ENCODE measurements at places on chromosomes 2 and 18.
A peak's percentile ranks its signal among the peaks of the same experiment; 100 is the strongest.

DNA sequence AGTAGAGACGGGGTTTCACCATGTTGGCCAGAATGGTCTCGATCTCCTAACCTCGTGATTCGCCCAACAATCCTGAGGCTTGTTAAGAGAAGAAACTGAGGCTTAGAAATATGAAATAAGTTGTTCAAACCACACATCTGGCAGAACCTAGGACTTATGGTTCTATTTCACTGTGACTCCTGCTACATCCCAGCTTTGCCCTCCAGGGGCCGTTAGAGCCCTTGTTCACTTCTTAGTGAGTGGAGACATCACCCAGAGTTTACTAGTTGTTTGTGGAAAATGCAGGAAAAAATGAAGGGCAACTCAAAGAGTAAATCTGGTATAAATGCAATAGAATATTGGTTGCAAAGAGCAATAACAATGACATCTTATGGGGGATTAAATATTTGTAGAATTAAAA lies 43.9 kb downstream of the MARCHF4 start:
- no peak for DNase-seq

DNA sequence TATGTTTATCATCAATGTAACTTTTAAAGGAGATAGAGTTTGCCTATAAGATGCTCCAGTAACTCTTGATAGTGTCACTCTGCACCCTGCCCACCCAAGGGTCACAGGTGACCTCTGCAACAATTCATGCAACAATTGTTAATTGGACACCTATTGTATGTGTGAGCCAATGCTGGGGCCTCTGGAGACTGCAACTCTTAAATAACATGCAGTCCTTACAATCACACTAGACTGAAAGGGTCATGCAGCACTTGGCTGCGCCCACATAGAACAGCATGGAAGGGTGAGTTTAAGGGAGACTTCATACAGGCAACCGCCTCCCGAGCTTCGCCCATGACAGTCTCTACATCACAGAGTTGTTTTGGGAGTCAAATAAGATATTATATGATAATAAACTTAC lies 137.1 kb upstream of the TWIST2 start:
- no peak for DNase-seq

GRCh38 chr18:51848702-51849101 lies 491.3 kb upstream of the DCC start:
- no peak for DNase-seq

DNA sequence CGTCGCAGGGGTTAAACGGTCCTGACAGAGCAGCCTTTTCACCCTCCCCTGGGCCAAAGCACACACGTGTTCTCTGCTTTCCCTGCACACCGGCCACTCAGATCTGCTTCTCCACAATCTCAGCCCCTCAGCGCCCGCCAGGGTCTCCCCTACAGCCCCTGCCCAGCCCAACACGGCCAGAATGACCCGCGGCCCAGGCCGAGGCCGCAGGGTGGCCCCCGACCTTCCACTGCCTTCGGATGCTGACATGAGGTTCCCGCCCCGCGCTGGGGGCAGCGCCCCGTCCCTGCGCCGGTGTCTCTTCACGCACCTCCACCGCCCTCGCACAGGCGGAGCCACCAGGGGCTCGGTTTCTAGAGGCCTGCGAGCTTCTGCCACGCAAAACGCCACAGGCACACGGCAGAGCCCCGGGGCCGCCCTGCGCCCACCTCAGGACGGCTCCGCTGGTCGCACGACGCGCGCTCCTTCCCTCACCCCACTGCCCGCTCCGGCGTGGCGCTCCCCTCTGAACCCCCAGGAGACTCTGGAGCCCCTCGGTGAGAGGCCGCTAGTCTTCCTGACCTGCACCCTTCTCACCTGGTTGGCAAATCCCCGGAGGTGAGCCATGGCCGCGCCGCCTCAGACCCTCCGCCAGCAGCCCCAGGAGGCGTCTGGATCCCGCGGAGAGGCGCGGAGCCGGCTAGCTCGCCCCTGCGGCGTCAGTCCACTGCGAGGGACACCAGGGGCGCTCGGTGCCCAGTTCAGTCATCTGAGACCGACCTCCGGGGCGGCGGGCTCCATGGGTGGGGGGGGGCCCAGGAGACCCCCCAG lies 749 bp downstream of the STK25 start:
- peak; percentile 31 for DNase-seq

DNA sequence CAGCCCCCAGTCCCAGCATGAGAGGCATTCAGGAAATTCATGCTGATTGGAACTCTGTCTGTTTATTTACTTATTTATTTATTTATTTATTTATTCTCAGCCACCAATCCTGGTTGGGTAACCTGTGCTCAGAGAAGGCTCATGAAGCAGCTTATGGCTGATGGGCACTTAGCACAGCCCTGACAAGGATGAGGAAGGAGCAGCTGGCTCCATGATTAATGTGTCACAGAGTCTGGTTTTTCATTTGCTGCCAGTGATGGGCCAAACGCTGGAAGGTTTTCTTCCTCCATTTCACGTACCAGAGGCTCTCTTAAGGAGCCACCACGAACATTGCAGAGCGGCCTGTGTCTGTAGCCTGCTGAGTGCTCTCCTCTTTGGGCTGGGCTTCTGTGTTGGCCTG lies 28.3 kb upstream of the KCNS3 start:
- no peak for DNase-seq

DNA sequence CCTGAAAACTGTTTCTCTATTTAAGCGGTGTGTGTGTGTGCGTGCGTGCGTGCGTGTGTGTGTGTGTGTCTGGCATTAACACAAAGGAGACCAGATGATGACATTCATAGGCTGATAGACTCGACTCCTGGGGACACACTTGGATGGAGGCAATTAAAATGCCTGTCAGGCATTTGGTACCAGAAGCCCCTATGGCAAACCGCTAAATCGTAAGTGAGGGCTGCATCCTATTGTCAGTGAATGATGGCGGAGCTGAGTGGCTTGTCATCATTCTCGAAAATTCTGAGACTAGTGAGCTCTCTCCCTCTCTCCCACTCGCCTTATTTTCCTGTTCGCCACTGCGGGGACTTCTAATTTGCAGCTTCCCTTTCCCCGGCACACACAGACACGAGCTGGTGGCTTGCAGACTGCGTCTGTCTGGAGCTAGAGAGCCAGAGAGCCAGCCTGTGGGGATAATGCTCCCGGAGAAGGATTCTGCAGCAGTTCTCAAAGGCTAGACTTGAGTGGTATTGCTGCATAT lies 155.4 kb downstream of the MAP2 start:
- DNase-seq = no peak

- DNase-seq = no peak
These were observed 241.6 kb downstream of the RPIA start for GRCh38 chr2:88933091-88933490.

DNA sequence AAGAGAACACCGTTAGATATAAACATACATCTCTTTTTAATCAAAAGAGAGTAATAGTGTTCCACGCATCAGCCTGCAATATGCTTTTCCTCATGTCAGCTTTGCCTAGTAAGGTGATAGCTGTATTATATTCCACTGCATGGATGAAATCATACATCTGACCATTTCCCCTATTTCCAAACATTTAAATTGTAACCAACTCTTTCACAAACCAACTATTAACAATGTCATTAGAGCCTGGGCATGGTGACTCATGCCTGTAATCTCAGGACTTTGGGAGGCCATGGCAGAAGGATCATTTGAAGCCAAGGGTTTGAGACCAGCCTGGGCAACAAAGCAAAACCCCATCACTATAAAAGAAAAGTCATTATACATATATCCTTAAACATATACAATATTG lies 284.8 kb downstream of the BCL11A start:
- no peak for DNase-seq

DNA sequence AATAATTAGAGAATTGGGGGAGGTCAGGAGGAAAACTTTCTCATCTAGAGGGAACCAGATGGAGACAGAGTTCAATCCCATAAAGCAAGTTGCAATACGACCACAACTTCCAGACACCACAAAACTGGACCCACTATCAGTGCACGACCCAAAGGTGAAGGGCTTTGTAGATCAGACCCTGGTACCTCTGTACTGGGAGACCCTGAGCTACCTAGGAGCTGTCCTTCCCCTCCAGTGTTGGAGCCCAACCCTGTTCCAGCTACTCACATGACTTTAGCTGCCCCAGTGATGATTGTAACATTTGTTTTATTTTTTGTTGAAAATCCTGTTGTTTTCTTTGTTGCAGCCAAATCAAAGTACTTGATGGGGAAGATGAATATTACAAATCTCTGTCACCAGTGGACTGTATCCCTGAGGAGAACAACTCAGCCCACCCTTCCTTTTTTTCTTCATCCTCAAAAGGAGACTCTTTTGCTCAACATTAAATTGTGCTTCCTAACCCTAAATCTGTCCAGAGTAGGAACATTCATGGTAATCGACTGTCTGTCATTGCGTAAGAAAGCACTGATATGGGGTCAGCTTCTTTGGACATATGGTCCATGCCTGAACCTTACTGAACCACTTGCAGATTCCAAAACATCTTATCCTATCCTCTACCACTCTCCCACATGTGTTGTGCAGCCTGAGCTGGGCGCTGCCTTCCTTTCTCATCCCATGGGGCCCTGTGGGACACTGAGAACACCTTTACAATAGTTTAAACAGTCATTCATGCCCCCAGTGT lies 62.3 kb upstream of the SP5 start:
- no peak for DNase-seq

DNA sequence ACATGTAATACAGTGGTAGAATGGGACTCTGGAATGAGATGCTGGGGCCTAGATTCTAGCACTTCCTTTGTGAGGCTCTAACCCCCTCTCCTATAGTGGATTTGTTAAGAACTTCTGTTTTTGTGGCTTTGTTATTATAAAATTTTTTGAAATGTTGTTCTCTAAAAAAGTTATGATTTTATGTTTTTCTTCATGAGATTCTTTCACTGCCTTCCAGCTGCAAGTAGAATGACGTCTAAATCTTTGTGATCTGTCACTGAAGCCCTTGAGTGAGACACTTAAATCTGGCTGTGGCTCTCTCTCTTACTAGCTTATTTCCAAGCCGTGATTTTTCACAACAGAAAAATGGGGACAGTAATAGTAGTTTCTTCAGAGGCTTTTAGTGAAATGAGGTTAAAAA lies 1.6 kb downstream of the CASP8 start:
- DNase-seq = no peak

DNA sequence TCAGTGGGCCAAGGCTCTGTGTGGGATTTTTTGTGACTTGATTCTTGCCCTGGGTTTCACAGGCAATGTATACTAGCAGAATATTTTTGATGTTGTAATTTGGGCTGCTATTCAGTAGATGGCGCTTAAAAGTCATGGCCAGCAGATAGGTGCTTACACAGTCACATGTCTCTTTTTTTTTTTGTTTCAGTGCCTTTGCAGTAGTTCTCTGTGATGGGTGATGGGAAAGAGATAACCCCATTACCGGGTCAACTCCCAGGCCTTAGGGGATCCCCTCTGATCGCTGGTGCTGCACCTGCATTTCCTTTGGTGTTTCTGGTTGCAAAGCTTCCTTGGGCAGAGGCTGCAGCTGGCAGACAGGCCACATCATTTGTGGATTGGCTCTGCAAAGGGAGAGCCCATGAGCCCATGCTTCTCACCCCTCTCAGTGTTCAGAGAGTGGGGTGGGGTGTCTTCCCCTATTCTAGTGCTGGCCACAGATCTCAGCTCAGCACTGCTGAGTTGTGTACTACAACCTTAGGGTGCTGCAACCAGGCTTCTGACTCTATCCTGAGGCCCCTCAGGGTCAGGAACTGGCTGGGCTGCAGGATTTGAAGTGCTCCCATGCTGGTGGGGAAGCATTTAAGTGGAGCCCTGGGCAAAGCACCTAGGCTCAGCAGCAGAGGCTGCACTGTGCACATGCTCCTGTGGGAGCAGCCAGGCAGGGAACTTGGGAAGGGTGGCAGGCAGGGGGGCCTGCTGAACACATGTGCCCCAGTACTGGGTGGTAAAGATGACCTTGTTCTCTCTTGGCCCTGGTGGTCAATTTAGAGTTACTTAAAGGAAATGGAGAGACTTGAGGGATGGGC lies 219.8 kb upstream of the SPHKAP start:
- DNase-seq = no peak

DNA sequence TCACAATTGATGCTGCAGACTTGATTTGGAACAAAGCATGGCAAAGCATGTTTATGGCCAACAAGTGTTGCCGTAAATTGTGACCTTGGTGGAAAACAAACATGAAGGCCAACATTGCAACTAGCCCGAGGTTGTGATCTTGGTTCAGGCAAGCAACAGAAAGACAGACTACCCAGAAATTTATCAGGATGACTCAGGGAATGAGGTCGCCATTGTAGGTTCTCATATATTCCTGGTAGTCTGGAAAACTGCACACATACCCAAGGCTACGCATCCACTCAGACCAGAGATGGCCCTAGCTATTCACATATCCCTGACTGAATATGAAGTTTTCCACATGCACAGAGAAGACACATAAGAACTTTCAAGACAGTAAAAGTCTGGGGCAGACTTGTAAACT lies 30.1 kb downstream of the CYP1B1 start:
- no peak for DNase-seq

GRCh38 chr2:218471036-218471435 lies 52.1 kb downstream of the VIL1 start:
- no peak for DNase-seq

DNA sequence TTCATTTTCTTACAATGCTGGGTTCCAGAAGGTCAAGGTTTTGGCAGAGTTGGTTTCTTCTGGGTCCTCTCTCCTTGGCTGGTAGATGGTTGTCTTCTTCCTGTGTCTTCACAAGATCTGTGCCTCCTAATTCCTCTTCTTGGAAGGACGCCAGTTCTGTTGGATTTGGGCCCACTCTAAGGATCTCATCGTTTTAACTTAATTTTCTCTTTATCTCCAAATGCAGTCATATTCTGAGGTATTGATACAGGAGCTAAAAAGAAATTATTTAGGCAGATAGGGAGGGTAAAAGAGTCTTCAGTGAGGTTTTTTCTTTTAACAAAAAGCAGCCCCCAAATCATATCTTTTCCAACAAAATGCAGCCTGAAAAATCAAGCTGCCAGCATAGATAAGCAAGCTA lies 998.4 kb downstream of the SOCS6 start:
- DNase-seq = no peak

- DNase-seq = no peak
These were observed 67.8 kb upstream of the EPAS1 start for GRCh38 chr2:46229134-46230063.

- no peak for DNase-seq
These were observed 25.1 kb upstream of the SP3 start for GRCh38 chr2:173990245-173990644.

DNA sequence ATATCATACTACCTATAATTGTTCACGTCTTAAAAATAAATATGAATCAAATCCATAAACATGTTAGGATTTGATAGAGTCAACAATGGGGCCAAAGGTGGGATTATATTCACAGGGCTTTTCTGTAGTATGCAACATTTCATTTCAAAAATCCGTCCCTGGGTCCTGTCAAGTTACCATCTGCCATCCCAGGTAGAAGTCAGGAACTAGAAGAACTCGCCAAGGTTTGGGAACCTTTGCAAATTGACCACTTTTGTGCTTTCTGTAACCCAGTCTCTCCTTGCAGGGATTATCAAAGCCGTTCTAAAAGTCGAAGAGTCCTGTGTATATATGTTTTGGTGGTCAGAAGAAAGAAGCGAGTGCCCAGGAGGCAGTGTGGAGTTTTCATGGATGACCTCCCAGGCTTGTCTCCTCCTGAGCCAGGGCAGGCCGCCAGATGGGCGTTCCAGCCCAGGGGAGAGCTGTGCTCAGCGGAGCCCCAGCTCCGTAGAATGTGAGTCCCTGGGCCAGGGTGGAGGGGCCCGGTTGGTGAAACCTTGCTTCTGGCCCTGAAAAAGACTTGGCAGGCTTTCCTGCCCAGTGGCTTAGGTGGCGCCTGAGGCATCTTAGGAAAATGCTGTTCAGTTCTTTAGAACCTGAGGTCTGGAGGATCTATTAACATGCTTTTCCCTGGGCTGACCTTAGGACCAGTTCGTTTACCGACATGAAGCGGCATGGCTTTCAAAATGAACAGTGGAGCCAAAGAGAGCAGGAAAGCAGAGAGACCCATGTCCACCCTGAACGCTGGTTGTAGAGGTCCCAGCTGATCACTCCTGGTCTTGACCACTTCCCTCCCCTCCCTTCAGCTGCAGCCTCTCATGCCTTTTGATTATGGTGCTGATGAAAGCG lies 69.2 kb downstream of the LONRF2 start:
- peak; percentile 31 for DNase-seq

Measured in left ventricle myocardium inferior (tissue), 1 donor.